ENCODE measurements at places on chromosomes 3 and 15. TPM values are rescaled to one million over a fixed set of nuclear protein-coding genes. Genes with fewer than 3 reads are reported as not detected.

The SLC9C1 gene
- total RNA-seq, result not detected

The SKOR1 gene
- 0.58 TPM for total RNA-seq

The GP5 gene
- total RNA-seq, result 0.17 TPM

The AADACL2 gene
- 0.33 TPM for total RNA-seq

The BNC1 gene
- total RNA-seq, result 0.83 TPM

The CCDC54 gene
- not detected for total RNA-seq

The NOX5 gene
- total RNA-seq, result under 0.01 TPM

The PPP2R3A gene
- total RNA-seq, result 24.1 TPM

The PRTG gene
- 1.9 TPM for total RNA-seq

The SUCNR1 gene
- total RNA-seq, result 0.11 TPM

The CADM2 gene
- total RNA-seq, result 9.6 TPM

The CSTA gene
- 1.4 TPM for total RNA-seq

The GPR176 gene
- 5.1 TPM for total RNA-seq

Measured in esophagus muscularis mucosa (tissue), 4 donors.